ENCODE measurements at places on chromosomes 7 and 10.

DNA sequence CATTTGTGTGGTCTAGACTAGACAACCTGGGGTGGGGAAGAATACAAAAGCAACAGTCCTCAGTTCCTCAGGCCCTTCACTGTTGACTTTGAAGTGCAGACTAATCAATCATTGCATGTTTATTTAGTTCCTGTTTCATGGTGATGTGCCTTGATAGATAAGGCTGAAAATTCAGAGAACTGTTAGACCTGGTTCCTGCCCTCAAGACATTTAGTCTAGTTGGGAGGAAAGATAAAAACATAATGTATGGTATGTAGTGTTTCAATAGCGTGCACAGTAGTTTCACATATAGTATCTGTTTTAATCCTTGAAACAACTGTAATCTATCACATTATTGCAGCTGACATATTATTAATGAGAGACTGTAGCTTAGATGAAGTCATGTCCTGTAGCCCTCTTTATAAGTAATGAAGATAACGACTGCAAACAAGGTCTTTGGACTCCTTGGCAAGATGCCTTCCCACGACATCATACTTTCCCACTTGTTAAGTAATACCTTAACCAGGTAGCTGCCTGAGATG, 124.0 kb downstream of the CELF2 start:
- DNase-seq, result no peak

DNA sequence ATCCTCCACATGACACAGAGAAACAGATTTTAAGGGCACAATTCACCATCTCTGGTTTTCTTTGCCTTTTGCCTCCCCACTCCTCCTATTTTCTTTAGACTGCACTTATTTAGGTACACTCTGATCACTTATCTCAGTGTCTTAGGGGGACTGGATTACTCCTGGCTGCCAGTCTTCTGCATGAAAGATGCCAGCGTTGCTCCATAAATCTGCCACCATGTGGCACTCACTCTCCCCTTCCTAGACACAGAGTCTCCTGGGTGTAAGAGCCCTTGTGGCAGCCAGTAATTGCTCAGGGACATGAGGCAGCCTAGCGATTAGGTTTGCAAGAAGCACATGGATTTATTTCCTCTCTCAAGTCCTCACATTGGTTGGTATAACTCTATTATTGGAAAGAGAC, 34.5 kb upstream of the RBM20 start:
- no peak for DNase-seq

- DNase-seq, result no peak
These were observed 81.6 kb upstream of the MSRB2 start for GRCh38 chr10:23013581-23014335.

- no peak for DNase-seq
These were observed 439.1 kb upstream of the MGMT start for GRCh38 chr10:129027906-129028305.

DNA sequence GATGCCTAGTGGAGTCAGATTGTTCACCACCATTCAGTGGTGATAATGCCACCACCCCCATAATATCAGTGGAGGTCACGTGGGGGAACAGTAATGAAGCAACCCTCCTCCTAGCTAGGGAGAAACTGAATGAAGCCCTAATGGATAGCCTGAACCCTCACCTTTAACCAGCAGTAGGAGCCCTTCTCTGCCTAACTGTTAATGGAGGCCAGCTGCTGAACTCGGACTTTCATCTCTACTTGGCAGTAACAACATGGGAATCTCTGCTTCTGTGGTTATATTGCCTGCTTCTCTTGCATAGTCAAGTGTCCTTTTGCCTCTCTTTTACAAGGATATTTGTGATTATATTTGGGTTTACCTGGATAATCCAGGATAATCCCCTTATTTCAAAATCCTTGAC, 1097.9 kb downstream of the REEP3 start:
- no peak for DNase-seq

- DNase-seq, result no peak
These were observed 24.8 kb upstream of the CYCS start for GRCh38 chr7:25149836-25150235.

DNA sequence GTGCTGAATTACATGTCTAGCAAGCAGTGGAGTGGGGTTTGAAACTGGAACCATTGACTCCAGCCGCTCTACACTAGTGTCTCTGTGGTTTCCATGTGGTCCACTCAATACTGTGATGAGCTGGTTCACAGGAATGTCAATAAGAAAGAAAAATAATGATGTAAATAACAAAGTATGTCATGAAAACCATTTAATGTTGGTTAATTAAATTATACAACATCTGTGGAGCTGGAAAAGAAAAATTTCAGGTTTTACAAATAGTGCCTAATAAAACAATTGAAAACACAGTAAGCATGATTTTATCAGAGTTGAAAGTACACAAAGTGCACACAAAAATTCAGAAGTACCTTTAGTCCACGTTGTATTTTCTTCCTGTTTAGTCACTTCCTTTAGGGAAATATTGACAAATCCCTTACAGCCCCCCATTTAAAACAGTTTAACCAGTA, 28.7 kb upstream of the NAMPT start:
- no peak for DNase-seq

GRCh38 chr10:45353186-45353585, 20.8 kb upstream of the ALOX5 start:
- DNase-seq, result no peak

- DNase-seq, result no peak
These were observed 39.0 kb downstream of the SEMA3C start for GRCh38 chr7:80879849-80880248.

DNA sequence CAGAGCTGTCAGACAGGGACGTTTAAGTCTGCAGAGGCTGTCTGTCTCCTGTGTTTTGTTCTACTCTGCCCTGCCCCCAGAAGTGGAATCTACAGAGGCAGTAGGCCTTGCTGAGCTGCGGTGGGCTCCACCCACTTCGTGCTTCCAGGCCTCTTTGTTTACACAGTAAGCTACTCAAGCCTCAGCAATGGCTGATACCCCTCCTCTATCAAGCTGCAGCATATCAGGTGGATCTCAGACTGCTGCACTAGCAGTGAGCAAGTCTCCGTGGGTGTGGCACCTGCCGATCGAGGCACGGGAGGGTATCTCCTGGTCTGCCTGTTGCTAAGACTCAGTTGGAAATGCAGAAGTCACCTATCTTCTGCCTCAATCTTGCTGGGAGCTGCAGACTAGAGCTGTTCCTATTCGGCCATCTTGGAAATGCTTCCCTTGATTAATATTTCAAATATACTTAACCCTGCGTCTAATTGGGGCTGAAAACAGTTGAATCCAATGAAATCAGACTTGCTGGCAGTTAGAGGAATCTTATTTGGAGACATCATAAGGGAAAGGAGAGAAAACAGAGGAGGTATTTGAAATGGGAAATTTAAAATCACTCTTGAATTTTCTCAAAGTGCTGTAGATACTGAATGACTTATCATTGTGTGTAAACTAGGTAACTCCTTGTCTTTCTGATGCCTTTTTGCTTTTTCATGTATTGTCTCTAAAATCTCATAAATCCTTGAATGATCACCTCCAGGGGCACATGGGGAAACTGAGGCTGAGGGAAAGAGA, 13.8 kb upstream of the CYP3A5 start:
- DNase-seq, result peak; percentile 8

DNA sequence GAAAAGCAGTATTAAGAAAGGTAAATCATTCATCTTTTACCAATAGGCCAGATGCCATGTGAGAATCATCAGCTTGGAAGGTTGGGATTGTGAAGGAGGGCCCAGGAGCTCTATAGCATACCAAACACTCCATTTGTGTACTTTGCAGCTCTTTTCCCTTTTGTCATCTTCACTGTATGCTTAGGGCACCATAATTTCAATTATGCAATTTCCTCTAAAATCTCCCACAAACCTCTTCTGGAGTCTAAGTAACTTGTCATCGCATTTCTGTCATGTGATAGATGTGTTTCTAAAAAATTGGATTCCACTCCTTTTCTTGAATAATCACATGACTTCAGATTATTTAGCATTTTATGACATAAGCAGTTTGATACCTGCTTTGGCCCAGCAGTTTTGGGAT, 17.9 kb downstream of the RPP30 start:
- DNase-seq, result no peak

DNA sequence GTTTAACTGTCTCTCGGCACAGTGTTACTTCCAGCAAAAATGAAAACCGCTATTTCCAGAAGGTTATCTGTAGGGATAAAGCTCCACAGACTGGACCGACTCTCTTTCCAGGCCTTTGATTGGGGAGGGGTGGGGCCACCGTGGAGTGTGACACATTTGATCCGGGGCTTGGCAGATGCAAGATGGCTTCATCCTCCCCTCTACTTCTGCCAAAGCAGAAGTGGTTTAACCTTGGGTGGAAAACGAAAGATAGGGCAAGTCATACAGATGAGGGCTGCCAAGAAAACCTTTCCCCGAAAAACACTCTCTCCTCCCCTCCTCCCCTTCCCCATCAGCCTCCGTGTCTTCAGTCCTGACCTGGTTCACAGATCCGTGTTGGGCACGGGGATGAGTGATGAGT, 139.7 kb upstream of the SH2B2 start:
- DNase-seq, result no peak

DNA sequence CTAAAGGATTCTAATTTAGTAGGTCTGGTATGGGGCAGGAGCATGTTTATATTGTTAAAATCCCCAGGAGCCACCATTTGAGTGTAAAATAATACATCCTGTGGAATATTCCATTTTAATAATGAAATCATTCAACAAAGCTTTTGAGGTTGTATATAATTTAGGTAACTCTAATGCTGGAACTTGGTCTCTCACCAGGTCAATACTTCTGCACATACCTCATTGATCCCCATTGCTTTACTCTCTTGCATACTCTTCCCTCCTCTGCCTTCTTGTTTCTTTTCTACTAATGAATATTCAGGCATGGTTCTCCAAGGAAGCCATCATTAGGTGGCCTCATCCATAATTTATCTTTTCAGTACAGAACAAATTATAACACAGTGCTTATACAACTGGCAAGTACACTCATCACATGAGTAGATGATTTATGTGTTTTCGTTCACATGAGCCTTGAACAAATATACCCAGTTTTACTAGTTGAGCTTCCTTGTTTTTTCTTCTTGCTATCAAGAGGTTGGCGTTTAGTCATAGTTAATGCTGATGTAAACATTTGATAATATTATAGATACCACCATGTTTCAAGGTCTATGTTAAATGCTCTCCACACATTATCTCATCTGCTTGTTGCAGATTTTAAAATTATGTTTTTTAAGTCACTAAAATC, 7.2 kb downstream of the PALS2 start:
- no peak for DNase-seq

- DNase-seq, result no peak
These were observed 69.7 kb downstream of the CALML3 start for GRCh38 chr10:5594271-5595049.

- no peak for DNase-seq
These were observed 2.6 kb upstream of the GIMAP4 start for GRCh38 chr7:150564566-150564965.

DNA sequence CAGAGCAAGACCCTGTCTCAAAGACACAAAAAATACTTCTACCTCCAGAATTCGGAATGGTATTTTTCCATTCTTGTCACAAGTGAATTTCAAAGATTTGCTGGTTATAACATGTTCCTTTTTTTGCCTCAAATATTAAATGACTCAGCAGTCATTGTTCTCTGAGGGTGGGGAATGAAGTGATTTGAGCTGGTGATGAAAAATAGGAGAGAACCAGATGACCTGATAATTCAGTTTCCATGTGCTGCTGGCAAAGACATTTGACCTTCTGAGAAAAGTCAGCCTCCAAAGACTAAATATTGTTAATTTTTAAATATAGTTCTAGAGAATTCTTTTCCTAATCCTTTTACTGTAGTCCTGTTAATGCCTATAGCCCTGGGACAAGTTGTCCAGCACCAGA, 78.9 kb downstream of the CACNB2 start:
- no peak for DNase-seq

DNA sequence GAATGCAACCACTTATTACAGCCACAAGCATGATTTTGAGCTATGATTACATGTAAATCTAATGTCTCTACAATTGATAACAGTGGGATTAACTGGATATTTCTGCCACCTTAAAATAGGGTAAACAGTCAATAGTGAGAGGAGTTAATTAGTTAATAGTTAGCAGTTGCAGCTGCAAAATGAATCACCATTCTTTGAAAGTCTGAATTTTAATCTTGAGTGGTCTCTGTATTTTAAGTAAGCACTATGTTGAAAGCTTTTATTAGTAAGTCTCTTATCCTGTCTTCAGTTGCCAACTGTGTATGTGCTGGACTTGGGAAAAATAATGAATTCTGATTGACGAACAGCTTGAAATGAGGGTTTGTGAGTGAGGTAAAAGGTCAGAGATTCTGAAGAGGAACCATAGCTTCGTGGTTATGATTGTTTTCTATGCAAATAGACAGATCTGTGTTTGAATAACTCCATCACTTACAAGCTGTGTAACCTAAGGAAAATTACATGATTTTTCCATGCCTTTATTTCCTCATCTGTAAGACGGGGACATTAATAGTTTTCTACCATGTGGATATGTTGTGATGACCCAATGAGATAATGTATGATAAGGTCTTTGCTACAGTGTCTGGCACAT, 75.2 kb downstream of the RNLS start:
- no peak for DNase-seq

DNA sequence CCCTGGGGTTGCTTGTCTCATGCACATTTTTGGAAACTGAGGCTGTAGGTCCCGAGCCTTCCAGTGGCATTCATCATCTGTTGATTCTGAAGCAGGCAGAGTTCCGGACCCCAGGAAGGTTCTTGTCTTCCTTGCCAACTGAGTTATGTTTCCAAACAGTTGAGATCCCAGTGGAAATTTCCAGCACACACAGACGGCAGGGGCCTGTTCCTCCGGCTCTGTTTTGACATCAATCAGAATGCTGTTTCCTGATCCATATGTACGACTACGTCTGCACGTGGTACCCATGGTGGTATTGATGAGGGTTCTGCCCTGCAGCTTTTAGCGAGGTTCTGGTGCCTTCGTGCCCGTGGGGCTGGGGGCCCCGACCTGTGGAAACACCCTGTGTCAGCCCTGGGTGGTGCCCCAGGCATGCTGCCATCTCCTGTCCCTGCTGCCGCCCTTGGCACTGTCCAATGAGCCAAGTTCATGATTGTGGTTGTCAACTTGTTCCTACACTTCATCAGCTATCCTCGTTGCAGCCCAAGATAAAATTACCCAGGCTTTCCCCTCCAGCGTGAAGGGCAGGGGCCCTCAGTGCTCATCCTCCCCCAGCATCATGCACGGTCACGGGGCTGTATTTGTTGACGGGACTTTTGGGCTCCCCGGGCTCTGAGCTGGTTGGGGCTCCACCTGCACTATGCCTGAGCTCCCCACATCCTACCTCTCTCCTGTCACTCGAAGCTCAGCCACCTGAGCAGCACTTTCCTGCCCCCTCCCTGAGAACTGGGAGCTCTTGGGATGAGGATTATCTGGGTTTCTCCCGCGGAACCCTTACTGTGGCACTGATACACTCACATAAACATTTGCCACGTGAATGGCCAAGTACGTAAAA, 7.8 kb upstream of the DPYSL4 start:
- DNase-seq, result no peak

GRCh38 chr7:151923097-151923876, 33.0 kb upstream of the GALNTL5 start:
- no peak for DNase-seq

All from HEK293T (cell line).